ENCODE measurements at places on chromosomes 6 and 20.
A peak's percentile ranks its signal among the peaks of the same experiment; 100 is the strongest.

GRCh38 chr6:126722411-126722810 lies 382.5 kb downstream of the CENPW start:
- DNase-seq, result no peak

DNA sequence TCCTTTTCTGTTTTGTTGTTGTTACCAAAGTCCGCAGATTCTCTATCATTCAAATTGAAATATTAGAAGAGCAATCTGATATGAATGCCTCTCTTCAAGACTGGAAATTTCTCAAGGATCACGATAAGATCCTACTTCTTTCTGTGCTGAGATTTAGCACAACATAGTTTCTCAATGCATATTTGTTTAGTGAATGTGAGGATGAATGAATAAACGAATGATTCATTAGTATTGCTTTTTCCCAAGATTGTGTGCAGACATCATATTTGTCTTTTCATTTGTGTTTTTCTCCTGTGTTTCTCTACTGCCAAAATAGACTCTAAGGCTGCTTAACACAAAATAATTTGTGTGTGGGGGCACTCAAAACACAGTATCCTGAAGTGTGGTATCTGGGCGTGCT lies 862.7 kb upstream of the MAP3K7 start:
- no peak for DNase-seq

- DNase-seq, result peak; percentile 16
Measured at GRCh38 chr6:119527231-119527578, 177.6 kb upstream of the MAN1A1 start.

DNA sequence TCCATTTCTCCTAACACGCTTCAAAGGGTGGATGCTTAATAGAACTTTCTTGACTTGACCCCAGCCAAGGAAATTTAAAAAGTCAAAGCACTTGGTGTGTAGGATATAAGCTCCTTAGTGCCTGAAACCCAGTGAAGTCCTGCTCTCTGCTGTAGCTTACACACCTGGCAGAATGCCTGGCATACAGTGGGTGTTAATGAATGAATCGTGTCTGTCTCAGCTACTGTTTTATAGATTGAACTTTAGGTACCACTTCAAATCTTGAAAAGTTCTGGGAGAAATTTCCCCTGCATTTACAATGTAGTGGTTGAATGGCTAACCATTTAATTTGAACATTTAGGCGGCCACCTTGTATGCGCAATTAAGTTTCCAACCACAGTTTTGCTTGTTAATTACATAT lies 70.5 kb upstream of the ZNF217 start:
- DNase-seq, result peak; percentile 88

DNA sequence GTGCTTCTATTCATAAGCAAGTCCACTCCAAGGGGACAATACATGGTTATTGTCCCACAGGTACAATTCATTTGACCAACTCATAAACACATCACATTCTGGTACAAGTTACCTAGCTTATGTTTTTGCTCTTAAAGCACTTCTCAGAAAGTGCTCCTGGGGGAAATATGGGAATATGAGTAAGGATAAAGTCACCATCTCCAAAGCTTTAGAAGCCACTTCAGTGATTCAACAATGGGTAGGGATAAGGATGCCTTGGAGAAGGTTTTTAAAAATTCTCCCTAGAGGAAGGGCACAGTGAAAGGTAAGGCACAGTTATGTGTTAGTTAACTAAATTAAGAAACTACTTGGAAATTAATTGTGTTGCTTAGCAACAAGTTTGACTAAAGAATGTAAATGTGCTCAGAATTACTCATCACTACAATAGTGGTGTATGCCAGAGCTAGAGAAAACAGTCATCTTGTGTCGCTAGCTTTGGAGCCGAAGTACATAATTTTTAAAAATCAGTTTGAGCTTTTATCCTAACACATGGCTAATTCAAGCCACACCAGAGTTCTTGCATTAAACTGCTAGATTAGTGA lies 39.5 kb upstream of the LAMP5 start:
- DNase-seq, result no peak

DNA sequence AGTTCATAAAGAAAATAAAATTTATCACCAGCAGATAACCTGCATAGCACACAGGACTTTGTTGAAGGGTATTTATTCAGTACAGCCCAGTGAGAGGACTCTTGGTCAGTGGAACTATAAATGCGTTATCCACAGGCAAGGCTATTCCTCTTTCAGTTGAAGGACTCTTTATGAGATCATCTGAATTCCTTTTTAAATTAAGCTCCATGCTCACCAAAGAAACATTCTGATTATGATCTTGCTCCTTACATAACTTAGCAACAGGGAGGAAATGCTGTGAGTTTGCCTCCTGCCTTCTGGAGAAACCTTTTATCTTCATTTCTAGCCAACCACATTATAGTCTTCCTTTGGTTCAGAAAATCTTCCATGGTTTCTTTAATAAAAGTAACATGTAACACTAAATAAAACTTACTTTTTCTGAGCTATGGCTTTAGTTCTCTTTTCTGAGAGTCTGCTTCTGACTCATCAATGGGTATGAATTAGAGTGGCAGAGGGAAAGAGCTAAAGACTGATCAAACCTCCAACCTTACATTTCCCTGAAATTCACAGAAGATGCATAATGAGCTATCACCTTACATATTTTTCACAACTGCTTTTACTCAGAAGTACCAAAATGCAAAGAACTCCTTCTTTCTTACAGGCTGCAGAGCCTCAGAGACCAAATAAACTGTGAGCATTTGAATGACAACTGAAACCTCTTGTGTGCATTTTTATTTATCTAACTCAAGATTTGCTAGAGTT lies 267.2 kb downstream of the ADGRG6 start:
- no peak for DNase-seq

GRCh38 chr6:107618672-107619071 lies 128.8 kb downstream of the SOBP start:
- DNase-seq, result no peak

DNA sequence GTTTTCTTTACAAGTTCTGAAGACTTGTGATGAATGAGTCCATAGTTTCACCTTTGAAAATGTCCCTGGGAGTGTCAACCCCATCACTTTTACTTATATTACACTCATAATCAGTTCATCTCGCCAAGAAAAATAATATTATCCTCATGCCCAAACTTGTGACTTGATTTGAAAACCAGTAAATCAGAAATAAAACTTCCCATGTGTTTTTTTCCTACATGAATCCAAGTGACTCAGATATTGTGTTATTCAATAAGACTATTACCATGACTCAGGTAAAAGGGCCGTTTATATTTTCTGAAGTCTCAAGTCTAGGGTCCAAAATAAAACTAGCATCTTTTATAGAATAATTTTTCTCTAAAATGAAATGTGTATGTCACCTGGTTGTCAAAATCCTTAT lies 15.8 kb upstream of the CYP24A1 start:
- no peak for DNase-seq

- DNase-seq, result no peak
Measured at GRCh38 chr6:127195833-127196232, 70.8 kb upstream of the RNF146 start.

Measured in NCI-H1105 treated with DMSO at 0.1 percent for 48 hours (cell line).